ENCODE measurements at places on chromosomes 3 and 15. TPM values are rescaled to one million over a fixed set of nuclear protein-coding genes. Genes with fewer than 3 reads are reported as not detected.

BSN gene
- total RNA-seq = not detected

TTLL13 gene
- 0.07 TPM for total RNA-seq

SENP8 gene
- 5.7 TPM for total RNA-seq

PLA2G4E gene
- not detected for total RNA-seq

NRG4 gene
- total RNA-seq = 3.3 TPM

DUOXA2 gene
- not detected for total RNA-seq

IGSF11 gene
- total RNA-seq = 0.87 TPM

ITGB5 gene
- total RNA-seq = 361 TPM

IMPG2 gene
- total RNA-seq = not detected

CSPG5 gene
- total RNA-seq = 12.5 TPM

BTLA gene
- total RNA-seq = not detected

KBTBD13 gene
- total RNA-seq = not detected

DNA sequence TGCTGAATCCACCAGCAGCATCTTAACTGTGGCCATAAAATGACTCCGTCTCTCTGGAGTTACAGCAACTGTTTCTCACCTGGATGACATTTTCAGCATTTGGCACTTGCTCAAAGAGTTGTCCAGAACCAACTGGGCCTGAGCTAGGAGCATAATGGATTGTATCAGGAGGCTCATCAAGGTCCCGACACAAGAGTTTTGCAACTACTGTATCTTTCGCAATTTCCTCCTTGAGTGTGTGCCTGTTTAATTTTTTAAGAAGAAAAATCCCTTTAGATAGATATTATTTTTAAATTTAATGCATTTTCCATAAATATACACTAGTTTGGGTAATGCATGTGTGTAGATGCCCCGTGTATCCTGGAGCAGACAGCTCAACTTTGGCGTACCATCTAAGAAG, 44.3 kb upstream of the C3orf49 start:
- no peak for DNase-seq

- no peak for DNase-seq
Measured at GRCh38 chr3:116492379-116492778, 47.1 kb upstream of the LSAMP start.

DNA sequence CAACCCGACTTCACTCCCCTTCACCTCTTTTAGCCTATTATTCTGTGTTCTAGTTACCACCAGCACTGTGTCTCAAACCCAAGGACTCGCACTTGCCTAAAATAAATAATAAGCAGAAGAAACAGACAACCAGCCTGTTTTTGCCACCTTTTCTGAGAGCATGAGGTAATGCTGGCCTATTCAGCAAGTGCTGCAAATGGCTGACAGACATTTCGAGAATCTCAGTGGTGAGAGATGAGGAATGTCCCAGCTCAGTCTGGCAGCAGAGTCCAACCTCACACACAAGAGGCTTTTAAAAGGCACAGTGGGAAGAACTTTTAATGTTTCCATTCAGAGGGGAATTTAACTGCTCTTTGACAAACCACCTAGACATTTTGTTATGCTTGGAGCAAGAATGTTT, 143.3 kb upstream of the GMNC start:
- DNase-seq = no peak

GRCh38 chr3:97817965-97818364, 3.8 kb upstream of the CRYBG3 start:
- no peak for DNase-seq

- no peak for DNase-seq
Measured at GRCh38 chr3:19967812-19968211, 20.9 kb downstream of the RAB5A start.

DNA sequence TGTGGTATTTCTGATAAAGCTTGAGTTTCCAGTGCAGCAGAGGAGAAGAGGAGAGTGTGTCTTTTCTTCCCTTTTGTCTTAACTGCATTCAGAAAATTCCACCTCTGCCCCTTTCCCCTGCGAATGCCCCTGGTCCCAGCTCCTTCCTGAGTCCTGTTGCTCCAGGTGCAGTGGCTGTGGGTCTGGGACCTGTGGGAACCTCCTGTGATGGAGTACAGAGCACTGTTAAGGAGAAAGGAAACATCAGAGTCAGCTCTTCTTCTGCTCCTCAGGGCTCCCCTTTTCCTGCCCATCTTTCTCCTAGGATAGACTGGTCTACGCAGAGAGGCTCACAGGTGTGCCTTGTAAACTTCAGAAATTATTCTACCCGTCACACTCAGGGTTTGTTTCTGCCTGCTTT, 165.8 kb upstream of the ROPN1 start:
- no peak for DNase-seq

- DNase-seq = no peak
Measured at GRCh38 chr3:59408047-59408624, 358.3 kb upstream of the CFAP20DC start.

DNA sequence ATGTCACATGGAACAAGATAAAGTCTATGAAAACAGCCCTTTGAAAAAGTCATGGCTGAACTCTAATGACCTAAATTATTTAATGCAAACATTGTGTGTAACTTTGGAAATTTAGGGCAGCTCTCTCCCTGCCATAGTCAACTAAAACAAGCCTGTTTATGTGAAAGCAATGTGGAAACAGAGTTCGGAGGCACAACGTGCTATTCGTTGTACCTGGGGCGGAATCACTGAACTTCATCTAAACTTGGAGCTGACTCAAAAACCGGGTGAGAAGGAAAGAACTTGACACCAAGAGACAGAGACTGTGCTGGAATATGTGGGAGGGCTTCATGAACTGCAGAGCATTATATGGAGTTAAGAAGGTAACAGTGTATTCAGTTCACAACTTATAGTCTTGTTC, 764.9 kb upstream of the GOLIM4 start:
- DNase-seq = no peak

DNA sequence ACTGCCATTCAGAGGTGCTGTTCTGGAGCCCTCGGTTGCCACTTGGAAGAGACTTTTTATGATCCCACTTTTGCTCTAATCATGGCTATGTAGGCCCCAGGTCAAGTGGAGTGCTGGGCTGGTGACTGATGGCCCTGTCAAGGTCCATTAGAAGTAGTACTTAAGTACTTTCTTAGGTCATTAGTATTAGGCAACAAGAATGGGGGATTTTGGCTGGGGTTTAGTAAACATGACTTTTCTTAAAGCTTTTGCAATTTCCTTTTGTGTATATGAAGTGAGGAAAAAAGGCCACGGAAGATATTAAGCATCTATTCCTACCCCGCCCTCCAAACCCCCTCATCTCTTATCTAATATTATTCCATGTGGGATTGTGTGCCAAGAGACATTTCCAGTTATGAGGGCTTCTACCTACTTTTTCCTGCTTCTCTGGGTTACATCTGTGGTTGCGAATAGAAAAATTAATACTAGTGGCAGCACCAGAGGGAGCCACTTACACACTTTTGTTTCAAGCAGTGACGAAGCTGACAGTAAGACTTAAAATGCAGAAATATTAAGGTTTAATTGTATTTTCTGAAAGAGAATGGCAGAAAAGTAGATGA, 13.9 kb downstream of the NLGN1 start:
- DNase-seq = peak; percentile 51

DNA sequence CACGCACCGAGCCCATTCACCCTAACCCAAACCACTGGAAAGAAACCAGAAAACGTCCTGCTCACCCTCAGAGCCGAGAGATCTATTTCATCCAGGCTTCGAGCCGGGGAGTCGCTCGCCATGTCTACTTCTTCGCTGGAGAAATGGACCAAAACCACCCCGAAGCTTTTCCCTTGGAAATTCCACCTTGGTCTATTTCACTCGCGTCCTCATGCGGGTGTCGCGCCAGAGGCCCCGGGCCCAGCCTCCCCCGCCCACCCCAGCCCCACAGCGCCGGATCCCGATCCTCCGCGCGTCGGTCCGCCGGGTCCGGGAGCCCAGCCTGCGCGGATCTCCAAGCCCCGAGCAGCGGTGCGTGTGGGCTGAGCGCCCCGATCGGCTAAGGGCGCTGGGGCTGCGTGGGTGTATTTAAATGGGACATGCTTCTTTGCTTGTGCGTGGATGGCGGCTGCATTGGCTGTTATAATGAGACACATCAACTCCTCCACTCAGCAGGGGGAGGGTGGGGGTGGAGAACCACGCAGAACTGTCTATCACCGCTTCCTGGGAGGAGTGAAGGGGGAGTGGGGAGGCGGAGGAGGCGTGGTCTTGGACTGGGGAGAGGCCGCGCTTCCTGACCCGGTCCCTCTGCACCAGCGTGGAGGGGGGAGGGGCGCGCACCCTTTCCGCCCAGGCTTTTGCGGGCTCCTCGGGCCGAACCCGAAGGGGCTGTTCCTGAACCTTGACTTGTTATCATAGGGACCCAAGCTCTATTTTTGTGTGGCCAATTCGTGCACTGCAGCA, at the start of gene TNIK:
Gene TNIK (minus strand): TSS at position 464 of the 783 bp plus-strand sequence. CDS start 342 bp downstream, at position 122.
- DNase-seq = peak; percentile 98

- no peak for DNase-seq
Measured at GRCh38 chr3:73827725-73828211, 203.0 kb upstream of the PDZRN3 start.

DNA sequence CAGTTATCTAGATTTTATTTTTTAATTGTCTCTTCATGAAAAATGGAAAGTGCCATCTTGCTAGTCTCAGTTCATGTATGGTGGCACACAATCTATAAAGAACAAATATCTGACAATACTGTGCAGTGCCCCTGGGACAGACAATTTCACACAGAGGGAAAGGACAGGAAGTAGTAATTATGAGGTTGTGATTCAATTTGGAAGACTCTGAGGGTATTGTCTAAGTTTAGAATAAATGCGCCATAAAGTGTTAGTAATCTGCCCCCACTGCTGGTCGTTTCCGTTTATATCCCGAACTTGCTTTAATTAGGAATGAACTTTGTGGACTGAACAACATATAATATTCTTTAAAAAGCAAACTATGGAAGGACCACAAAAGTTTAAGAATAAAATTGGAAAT, 196.4 kb upstream of the SLC24A5 start:
- DNase-seq = no peak

- no peak for DNase-seq
Measured at GRCh38 chr3:177375316-177375715, 178.0 kb upstream of the TBL1XR1 start.

DNA sequence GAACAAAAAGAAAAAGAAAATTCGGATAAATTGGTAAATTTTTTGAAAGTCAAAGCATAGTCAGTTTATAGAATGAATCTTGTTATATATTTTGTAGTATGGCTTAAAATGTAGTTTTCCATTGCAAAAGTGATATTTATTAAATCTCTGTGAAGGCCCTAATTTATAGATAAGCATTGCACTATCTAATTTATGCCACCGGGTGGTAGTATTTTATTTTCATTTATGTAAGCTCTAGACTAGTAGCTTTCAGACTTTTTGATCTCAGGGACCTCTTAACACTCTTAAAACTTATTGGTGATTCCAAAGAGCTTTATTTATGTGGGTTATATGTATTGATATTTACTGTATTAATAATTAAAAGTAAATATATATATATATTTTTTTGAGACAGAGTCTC, 133.9 kb upstream of the LRRFIP2 start:
- DNase-seq = no peak

DNA sequence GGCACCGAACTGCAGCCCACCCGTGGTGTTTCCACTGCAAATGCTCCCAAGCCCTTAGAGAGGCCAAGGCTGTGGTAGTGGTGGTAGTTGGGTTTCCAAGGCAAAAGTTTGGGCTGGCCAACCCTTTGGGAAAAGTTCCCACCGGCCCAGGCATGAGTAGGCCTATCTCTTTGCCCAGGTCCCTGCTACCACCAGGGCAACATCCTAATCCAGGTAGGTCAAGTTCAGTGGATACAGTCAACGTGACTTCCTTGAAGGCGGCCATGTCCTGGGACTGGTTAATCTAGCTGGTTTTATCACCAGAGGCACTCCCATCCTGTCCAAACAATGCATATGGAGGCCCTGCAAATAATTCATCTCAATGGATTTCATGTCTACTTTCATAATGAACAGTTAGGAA, 1.6 kb upstream of the ONECUT1 start:
- DNase-seq = no peak

DNA sequence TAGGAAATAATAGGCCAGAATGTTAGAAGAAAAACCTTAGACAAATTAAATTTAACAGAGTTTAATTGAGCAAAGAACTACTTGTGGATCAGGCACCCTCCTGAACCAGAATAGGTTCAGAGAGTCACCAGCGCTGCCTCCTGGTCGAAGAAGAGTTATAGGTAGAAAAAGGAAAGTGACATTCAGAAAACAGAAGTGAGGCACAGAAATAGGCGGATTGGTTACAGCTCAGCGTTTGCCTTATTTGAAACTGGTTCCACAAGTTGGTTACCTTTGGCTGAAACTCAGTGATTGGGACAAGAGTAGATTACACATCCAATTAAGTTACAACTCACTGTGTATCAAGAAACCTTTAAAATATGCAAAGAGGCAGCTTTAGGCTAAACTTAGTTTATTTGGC, 4.4 kb downstream of the AADAC start:
- no peak for DNase-seq

- no peak for DNase-seq
Measured at GRCh38 chr3:24680214-24680967, 185.7 kb upstream of the THRB start.

- DNase-seq = no peak
Measured at GRCh38 chr3:151856118-151856517, 17.3 kb upstream of the SUCNR1 start.

DNA sequence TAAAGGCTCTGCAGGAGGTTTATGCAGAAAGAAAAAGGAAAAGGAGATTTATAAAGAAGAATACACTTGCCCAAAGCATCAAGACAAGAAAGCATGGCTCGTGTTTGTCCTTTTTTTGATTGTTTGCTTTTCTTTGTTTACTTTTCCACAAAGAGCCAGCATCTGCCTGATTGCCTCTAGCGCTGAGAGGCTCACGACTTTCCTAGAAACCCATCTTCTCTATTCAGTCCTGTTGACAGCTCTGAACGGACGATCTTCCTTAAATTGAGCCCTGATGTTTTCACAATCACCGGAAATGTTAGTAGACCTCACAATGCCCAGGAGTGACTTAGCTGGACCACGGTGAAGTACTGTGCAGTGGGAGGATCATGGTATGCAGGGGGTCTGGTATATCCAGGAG, 12.4 kb downstream of the GP5 start:
- no peak for DNase-seq

- no peak for DNase-seq
Measured at GRCh38 chr3:84925571-84925970, 33.2 kb upstream of the CADM2 start.

DNA sequence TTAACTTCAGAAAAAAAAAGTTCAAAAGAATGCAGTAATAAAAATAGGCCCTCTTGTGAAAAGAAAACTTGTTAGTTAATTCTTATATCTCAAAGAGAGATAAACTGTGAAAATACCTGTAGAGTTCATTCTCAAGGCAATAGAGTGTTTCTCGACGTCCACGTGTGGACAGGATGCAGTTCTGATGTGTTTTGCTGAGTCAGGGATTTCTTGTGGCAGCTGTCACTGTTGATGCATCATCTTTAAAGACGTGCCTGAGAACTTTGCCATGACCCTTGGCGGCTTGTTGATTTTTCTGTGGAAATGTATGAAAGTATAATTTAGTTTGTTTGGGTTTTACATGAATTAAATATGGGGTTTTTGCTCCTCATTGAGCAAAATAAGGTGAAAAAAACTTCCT, 702.2 kb downstream of the NLGN1 start:
- no peak for DNase-seq

GRCh38 chr15:43489191-43489590, 3.8 kb downstream of the TP53BP1 start:
- DNase-seq = no peak

- DNase-seq = peak; percentile 19
Measured at GRCh38 chr3:100634493-100635272, 25.3 kb downstream of the ADGRG7 start.

GRCh38 chr3:81929697-81930096, 168.3 kb upstream of the GBE1 start:
- DNase-seq = no peak

Data from Caki2 (cell line).